ENCODE measurements at places on chromosomes 11 and 22. TPM values are rescaled to one million over a fixed set of nuclear protein-coding genes. Genes with fewer than 3 reads are reported as not detected.

DNA sequence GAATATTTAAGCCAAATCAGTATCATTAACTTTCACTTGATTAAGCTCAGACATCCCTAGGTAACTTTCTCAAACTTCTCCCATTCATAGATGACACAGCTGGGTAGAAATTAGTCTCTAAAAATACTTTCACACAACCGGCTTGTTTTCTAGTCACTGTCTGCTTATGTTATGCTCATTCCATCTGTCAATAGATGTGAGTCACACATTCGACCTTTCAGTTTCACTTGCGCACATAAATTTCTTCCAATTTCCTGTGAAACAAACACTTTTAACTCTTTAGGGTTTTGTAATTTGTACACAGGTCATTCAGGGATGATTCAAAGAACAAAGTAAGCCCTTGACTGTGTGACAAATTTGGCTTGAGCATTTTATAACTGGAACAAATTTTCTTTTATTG is 723.0 kb downstream of the KCNA4 start:
- no peaks in the 10 kb centered on the region for H3K27me3 ChIP-seq
- no peak for DNase-seq
- no peaks in the 10 kb centered on the region for H3K4me1 ChIP-seq
- no peaks in the 10 kb centered on the region for H3K36me3 ChIP-seq
- no peak overlapping the region for H3K4me3 ChIP-seq

DNA sequence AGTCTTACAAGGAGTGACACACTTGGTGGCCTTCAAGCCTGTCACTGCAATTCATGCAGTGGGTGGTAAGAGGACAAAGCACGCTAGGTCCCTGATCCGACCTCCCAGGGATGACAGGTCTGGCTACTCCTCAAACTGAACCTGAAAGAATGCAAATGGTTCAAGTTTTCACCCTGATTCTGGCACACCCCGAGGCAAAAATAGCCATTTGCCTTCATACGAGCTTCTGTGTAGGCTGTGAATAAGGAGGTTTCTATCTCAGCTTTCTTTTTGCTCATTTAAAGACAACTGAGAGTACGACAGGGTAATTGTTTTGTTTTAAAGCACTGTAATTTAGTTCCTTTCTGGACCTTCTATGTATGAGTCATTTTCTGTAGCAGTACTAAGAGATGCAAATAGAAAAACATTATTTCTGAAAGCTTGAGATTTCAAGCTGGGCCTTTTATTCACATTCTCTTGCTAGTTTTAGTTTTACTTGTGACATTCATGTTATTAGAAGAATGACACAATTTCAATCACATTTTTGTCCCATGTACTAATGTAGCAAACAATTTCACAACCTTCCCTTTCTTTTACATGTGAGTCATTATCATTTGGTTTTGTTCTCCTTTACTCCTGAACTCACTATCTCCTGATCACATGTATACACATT is 56.6 kb upstream of the FDX1 start:
- H3K4me1 ChIP-seq: peaks cover 3% of the 10 kb centered on the region
- peaks cover 2% of the 10 kb centered on the region for H3K27me3 ChIP-seq
- no peak overlapping the region for H3K4me3 ChIP-seq

MMP12 gene
- not detected for total RNA-seq

SLC22A8 gene
- total RNA-seq: not detected

TRIM51 gene
- not detected for total RNA-seq

TMEM25 gene
- 16.1 TPM for total RNA-seq
